ENCODE measurements at places on chromosomes 6 and 20.

DNA sequence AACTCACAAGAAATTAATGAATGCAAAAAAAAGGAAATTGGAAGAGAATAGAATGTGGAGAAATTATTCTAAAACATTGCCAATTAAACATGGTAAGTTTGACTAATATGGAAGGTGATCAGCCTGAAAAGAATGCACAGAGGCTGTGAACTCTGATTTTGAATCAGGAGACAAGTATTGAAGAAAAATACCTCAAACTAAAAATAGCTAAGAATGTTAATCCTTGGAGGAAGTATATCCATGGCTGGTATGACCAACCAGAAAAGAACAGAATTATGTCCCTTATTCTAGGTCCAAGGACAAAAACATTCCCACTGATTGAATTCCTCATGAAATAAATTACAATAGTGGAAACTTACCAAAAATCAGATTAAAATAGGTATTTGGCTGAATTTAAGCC, 7.3 kb upstream of the RIMS1 start:
- DNase-seq, result no peak

DNA sequence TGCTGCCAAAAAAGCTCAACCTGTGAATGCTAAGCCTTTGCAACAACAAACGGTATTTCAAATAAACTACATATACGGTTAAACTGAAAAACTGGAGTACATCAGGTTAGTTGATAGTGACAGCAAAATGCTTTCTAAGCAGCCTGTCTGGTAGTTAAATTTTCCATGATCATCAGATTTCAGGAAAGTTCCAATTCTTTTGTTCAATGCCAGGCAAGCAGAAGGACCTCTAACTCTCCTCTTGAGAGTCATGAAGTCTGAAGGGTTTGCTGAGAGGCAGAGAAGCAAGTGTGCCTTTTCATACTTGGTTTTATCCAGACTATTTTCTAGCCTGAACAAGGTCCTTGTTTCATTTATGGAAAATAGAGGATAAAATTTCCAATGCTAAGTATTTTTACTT, 4.5 kb downstream of the FLRT3 start:
- no peak for DNase-seq

DNA sequence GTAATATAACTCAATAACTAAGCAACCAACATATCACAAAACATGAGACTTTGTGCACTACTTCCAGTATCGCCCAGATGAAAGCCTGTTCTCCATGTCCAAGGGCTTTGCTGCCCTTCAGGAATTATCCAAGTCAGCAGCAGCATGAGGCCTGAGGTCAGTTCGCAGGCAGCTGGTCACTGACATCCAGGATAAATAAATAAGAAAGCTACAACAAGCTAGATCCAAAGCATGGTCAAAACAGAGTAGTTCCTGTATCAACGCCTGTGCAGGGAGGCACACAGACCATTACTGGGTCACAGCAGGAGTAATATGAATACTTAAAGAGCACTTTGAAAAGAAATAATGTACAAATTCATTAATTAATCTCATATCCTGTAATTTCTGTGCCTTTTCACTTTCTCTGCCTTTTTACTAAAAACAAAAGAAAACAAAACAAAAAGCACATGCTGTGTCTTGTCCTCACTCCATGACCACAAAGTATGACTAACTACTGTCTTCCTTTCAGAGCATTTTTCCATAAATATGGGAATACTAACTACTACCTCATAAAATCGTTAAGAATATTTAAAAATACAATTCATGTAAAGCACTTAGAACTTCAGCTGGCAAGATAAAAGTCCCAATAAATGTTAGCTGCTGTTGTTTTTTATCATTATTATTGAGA, 374.9 kb upstream of the IRAK1BP1 start:
- no peak for DNase-seq

DNA sequence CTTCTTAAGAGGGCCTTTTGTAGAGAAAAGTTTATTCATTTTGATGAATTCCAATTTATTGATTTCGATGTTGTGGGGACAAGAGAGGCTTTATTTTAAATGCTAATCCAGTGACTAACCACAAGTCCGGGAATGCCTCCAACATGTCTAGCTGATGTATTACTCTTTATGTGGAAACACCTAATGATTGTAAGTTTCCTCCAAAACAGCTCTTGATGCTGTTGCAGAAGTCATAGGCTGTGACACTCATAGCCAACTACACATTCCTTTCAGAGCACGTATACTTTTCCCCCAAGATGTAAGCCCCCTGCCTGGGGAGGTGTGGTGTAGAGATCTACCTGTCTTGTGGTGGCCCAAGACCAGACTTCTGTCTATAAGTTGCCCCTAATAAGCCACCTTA, 61.3 kb upstream of the RNF24 start:
- DNase-seq, result no peak

DNA sequence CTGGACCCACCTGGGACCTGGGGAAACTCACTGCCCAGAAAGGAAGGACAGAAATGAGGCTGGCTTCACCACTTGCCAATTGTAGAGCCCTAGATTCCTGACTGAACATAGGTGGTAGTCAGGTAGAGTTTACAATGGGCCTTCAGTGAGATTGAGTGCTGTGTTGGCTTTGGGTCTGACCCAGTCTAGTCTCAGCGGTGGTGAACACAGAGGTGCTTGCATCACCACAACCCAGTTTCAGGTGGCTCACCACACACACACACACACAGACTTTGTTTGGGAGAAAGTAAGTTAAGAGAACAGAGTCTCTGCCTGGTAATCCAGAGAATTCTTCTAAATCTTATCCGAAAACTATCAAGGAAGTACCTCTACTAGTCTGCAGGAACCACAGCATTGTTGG, 266.1 kb upstream of the EPHA7 start:
- DNase-seq, result no peak

Data from stimulated activated CD8-positive, alpha-beta memory T cell treated with anti-CD3 and anti-CD28 coated beads, Interleukin-15, amount 100 ng/mL, for 24 hours (primary cell).